Stimulated activated CD4-positive, alpha-beta T cell treated with anti-CD3 and anti-CD28 coated beads, Interleukin-15, amount 100 ng/mL, for 1 hour (primary cell): ENCODE measurements at places on chromosomes 1 and 21.

GRCh38 chr1:171563675-171564074 is 58.4 kb upstream of the MYOCOS start:
- DNase-seq = no peak

- DNase-seq = no peak
Measured at GRCh38 chr1:239718571-239718970, 332.2 kb downstream of the CHRM3 start.

GRCh38 chr1:5156416-5157120 is 502.2 kb downstream of the AJAP1 start:
- no peak for DNase-seq

GRCh38 chr1:39213511-39214002 is 9.1 kb downstream of the MACF1 start:
- DNase-seq = no peak

GRCh38 chr1:224192082-224192788 is 9.2 kb downstream of the DEGS1 start:
- DNase-seq = no peak

DNA sequence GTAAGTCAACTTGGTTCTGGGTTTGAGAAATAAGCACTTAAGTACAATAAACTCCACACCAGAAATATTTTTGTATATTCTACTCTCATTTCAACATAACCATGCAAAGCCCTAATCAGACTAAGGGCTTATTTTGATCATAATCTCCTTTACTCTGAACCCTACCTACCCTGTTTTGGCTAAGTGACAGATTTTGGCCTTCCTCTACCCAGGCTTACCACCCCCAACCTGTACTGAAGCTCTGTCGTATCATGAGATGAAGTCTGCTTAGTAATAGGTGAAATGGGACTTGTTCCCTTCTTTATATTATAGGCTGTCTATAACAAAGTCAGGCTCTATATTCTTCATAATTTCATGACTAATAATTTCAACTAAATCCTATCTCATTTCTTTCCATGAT is 135.5 kb downstream of the RERE start:
- no peak for DNase-seq
